ENCODE measurements at places on chromosomes 1 and 21.

- no peak for DNase-seq
Observed at GRCh38 chr21:25400427-25400826, 206.9 kb downstream of the MRPL39 start.

- no peak for DNase-seq
Observed at GRCh38 chr1:231385416-231385748, 36.7 kb downstream of the EGLN1 start.

GRCh38 chr1:230392536-230392909, 33.6 kb downstream of the PGBD5 start:
- DNase-seq, result no peak

GRCh38 chr1:93699049-93699384, 17.4 kb upstream of the BCAR3 start:
- peak; percentile 52 for DNase-seq

DNA sequence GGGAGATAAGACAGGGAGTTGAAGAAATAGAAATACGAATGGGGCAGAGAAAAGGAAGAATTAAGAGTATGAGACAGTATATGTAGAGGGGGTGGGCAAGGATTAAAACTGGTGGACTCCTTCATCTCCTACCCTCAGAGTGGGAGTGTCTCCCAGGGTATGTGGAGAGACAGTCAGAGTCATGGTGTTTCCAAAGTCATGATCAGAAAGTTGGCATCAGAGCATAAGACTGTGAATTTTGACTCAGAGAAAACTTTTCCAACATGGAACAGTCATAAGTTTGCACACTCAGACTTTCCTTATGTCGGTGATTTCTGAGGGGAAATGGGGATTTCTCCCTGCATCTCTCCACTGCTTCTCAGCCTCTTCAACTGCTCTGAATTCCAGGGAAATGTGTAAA, 2.4 kb downstream of the CD84 start:
- DNase-seq, result no peak

GRCh38 chr1:4638345-4638729, 16.1 kb upstream of the AJAP1 start:
- DNase-seq, result no peak

GRCh38 chr1:67148516-67149178, 13.9 kb upstream of the C1orf141 start:
- DNase-seq, result no peak

- DNase-seq, result peak; percentile 22
Observed at GRCh38 chr1:16387201-16388188, 20.5 kb downstream of the SZRD1 start.

- no peak for DNase-seq
Observed at GRCh38 chr1:70211541-70211940, 6.2 kb upstream of the LRRC40 start.

DNA sequence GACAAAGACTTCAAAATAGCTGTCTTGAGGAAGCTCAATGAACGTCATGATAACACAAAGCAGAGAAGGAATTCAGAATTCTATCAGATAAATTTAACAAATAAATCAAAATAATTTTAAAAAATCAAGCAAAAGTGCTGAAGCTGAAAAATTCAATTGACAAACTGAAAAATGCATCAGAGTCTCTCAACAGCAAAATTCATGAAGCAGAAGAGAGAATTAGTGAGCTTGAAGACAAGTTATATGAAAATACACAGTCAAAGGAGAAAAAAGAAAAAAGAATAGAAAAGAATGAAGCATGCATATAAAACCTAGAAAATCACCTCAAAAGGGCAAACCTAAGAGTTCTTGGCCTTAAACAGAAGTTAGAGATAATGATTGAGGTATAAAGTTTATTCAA, 21.0 kb upstream of the UHMK1 start:
- no peak for DNase-seq

GRCh38 chr1:50343323-50343722, 79.9 kb downstream of the DMRTA2 start:
- DNase-seq, result no peak

GRCh38 chr1:164163289-164163849, 395.6 kb upstream of the PBX1 start:
- no peak for DNase-seq

DNA sequence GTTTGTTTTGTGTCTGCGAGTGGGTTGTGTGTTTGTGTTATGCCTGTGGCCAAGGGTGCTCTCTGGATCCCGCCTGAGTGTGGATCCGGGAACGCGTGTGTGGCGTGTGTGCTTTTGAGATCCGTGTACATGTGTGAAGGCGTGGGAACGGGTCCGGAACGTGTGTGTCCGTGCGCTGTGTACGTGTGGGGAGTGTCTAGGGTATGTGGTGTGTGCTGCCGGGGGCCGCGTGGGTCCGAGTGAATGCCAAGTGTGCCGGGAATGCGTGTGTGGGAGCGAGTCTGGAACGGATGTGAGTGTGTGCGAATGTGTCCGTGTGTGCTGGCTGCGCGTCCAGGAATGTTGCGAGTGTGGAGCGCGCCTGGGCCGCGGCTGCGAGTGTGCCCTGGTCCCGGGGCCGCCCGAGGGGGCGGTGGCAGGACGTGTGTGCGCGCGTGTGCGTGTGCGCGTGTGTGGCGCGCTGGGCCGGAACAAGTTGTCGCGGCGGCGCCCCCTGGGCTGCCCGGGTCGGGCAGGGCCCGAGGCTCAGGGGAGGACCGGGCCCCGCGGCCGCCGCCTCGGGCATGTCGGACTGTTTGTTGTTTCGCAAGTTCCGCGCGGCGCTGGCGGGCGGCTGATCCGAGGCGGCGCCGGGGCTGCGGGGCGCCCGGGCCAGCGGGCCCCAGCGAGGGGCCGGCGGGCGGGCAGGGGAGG, 953 bp downstream of the PTPRU start:
- peak; percentile 45 for DNase-seq

DNA sequence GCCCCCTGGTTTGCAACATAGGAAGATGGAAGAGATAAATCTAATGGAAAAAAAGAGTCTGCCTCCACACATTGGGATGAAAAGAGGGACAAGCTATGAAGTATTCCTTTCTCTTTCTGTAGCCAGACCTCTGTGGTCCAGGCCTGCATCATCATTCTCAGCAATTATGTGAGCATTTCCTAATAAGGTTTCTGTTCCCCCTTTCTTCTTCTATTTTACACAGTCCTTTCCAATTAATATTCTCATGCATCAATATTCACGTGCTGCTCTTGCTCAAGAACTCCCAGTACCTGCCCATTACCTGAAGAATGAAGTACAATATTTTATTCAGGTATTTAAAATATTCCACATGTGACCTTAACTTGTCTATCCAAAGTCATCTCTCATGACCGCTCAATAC, 8.2 kb upstream of the SLC30A1 start:
- DNase-seq, result no peak

- DNase-seq, result peak; percentile 8
Observed at GRCh38 chr1:68162761-68163160, 69.6 kb downstream of the WLS start.

DNA sequence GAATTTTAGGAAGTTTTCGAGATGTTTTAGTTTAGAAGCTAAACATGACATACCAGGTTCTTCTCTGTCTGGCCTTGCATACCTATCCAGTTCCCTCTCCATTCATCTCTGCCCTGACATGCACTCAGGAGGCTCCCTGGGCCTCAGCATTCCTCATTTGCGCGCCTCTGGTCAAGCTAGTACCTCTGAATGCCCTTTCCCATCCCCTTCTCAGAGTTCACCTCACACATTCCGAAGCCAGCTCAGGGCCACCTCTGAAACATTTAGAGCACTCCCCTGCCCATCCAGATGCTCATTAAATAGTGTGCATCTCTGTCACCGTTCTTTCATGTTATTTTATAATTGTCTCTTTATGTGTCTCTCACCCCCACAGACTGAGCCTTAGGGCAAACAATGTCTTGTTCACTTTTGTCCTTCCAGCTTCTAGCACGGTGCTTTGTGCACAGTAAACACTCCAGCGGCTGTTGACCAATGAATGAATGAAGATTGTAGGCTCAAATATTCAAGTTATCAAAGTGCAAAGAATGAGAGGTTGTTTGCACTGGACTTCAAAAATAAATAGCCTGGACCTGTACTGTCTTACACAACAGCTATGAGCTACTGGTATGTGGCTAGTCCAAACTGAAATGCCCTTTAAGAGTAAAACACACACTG, 1.2 kb upstream of the DHCR24 start:
- DNase-seq, result no peak

- DNase-seq, result peak; percentile 65
Observed at GRCh38 chr1:85850238-85850637, 142.0 kb upstream of the ZNHIT6 start.

GRCh38 chr21:38478782-38479181, 19.5 kb downstream of the ERG start:
- DNase-seq, result peak; percentile 89

GRCh38 chr1:10709165-10709564, 87.3 kb downstream of the CASZ1 start:
- DNase-seq, result no peak

DNA sequence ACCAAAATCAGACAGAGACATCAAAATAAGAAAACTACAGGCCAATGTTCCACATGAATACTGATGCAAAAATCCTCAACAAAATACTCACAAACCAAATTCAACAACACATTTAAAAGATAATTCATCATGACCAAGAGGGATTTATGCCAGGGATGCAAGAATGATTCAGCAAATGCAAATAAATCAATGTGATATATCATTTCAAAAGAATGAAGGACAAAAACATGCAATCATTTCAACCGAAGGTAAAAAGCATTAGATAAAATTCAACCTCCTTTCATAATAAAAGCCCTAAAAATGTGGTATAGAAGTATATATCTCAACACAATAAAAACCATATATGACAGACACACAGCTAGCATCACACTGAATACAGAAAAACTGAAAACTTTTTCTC, 81.5 kb upstream of the LYPLAL1 start:
- DNase-seq, result no peak

- no peak for DNase-seq
Observed at GRCh38 chr1:167714098-167714438, 7.7 kb upstream of the MPZL1 start.

DNA sequence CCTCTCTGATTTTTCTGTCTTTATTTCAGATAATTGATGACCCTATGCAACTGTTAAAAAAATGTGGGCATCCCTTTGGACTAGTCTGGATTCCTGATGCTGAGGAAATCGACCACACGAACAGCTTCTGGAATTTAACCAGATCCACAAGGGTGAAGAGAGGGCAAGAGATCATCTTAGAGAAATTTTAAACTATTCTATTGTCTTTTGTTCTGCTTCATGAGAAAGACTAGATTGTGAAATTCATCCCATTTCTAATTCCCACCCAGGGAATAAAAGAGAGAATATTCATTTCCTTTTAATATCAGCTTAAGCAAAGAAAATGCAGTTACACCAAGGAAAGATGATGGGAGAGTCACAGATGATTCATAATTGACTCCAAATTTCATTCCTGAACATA, 71.8 kb downstream of the DUSP10 start:
- no peak for DNase-seq

- DNase-seq, result no peak
Observed at GRCh38 chr21:46190491-46191131, 6.4 kb upstream of the SPATC1L start.

DNA sequence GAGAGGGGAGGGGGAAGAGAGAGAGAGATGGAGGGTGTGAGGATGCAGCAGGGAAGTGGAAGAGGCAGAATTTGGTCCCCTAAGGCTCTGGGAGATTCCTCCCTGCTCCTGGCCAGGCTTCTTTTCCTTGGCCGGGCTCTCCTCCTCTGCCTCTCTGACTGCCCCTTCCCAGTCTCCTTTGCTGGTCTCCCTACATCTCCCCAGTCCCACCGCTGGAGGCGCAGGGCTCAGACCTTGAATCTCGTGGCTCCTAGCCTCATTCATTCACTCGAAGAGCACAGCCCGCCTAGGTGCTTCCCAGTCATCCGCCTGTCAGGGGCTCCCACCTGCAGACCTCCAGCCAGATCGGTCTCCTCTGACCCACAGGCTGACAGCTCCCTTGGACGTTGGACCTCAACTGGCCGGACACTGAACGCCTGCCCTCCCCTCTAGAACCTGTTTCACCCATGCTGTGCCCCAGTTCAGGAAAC, 76.5 kb downstream of the VWA5B1 start:
- peak; percentile 38 for DNase-seq

- no peak for DNase-seq
Observed at GRCh38 chr1:53069265-53069662, 7.3 kb downstream of the PODN start.

DNA sequence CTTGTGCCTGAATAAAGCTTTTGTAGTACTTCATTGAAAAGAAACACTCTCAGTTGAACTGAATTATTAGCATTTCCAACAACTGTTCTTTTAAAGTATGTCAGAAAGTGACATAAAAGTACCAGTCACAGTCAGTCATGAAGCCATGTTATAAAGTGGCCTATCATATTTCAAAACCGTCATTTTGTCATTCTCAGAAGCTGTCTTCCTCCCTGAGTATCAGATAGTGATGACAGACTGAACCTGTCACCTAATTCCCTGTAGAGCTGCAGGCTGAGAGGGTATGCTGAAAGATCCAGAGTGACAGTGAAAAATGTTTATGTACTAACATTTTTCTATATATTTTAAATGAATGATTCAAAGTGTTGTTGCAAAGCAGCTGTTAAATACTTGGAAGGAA, 1121.7 kb upstream of the PRMT6 start:
- no peak for DNase-seq

DNA sequence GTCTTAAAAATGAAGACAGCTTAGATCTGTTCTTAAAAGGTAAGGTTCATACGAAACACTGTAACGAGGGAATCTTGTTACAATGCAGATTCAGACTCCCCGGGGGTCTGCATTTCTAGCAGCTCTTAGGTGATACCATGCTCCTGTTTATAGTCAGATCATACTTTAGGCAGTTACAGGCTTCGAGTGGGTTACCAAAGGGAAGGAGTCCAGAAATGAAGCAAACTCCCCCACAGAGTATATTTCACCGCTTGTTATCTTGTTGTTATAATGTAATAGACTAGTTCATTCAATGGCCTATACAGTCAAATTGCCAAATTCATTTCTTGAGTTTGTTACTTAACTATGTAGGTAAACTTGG, 601.1 kb downstream of the USP25 start:
- DNase-seq, result no peak

- peak; percentile 75 for DNase-seq
Observed at GRCh38 chr1:238951809-238952208, 434.6 kb upstream of the CHRM3 start.

DNA sequence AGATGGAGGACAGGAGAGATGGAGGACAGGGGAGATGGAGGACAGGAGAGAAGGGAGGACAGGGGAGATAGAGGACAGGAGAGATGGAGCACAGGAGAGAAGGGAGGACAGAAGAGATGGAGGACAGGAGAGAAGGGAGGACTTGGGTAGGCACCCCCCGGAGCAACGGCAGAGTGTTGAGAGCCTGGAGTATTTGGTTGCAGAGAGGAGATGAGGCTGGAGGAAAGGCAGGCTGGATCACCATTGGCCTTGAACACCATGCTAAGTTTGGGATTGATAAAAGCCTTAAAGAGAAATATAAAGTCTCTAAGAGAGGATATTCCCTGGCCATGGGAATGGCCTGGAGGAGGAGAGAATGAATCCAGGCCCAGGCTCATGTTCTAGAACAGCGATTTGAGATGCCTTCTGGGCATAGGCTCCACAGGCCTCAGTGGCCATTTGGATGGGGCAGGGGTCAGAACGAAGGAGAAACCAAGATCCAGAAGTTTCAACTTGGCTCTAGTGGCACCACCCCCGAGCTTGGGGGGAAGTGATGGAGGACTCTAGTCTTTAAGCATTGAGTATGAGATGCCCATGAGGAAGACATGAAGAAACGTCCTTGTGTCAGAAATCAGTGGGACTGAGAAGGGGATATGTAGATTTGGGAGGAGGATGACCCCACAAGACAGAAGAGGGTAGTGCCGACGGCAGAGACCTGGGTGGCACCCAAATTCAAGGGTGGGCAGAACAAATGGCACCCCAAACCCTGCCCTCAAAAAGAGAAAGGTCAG, 47.9 kb upstream of the EDN2 start:
- no peak for DNase-seq

- DNase-seq, result peak; percentile 56
Observed at GRCh38 chr1:101769520-101769919, 227.2 kb downstream of the OLFM3 start.

All from hematopoietic multipotent progenitor cell treated with erythropoietin and hydrocortisone succinate and interleukin-3 and kit ligand, for 4 days (in vitro differentiated cells).